ENCODE measurements at places on chromosomes 5 and 9.
A peak's percentile ranks its signal among the peaks of the same experiment; 100 is the strongest.

DNA sequence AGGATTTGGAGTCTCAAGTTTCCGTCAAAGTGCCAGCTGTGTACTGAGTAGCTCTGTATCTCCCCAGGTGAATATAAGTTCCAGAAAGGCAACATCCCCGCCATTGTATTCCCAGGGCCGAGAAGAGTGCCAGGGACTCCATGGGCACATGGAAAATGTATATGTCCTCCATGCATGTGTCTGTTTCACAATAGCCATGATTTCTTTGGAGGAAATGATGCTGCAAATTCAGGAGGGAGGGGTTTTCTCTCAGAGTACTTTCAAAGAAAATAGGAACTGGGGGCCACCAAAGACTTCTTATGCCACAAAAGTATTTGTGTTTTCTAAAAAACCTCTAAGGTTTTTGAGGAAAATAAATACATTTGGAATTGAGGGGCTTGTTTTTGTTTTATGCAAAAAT is 524.6 kb downstream of the BNC2 start:
- no peak for DNase-seq

GRCh38 chr9:27311184-27311583 is 14.2 kb upstream of the EQTN start:
- no peak for DNase-seq

DNA sequence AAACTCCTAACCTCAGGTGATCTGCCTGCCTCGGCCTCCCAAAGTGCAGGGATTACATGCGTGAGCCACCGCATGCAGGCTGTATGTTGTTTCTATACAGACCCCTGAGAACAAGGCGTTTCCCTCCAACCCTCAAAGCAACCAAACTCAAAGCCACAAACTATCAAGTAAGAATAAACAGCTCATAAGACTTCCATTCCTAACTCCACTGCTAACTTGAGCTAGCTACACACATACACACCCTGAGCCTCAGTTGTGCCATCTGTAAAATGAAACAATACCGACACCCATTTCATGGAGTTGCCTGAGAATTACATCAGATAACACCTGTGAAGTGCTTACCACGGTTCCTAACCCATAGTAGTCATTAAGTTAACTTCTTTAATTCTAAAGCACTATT is 70.8 kb downstream of the SERINC5 start:
- DNase-seq = no peak

DNA sequence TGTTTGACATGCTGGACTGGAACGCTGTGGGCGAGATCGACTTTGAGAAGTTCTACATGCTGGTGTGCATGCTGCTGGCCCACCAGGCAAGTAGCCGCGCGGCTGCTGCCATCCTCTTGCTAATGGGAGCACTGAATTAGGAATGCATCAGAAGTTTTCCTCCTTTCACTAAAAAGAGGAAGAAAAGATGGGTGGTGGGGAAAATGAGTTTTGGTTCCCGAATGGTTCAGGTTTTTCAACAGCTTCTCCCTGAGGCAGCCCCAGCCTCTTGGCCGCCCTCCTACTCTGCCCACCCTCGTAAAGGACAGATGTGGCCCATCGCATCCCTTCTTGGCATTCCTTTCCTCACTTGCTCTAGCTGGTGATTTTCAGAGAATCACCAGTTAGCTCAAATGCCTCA is 5.5 kb downstream of the EFCAB9 start:
- no peak for DNase-seq

GRCh38 chr5:172740428-172741205 is 30.4 kb downstream of the DUSP1 start:
- DNase-seq = no peak

DNA sequence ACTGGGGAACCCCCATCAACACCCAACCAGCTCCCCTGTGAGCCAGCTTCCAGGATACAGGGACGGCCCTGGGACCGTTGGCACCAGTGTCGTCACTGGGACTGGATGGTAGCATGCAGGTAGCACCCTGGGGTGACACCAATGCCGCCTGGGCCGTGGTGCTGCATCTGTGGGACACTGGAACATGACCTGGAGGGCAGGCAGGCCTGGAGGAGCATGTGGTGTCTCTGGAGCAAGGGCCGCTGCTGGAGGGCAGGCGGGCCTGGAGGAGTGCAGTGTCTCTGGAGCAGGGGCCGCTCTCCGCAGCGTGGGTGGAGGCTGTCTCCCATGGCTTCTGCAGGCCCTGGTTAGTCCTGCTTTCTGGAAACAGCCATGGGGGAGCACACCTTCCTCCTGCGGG is 13.1 kb downstream of the LPCAT1 start:
- DNase-seq = no peak

DNA sequence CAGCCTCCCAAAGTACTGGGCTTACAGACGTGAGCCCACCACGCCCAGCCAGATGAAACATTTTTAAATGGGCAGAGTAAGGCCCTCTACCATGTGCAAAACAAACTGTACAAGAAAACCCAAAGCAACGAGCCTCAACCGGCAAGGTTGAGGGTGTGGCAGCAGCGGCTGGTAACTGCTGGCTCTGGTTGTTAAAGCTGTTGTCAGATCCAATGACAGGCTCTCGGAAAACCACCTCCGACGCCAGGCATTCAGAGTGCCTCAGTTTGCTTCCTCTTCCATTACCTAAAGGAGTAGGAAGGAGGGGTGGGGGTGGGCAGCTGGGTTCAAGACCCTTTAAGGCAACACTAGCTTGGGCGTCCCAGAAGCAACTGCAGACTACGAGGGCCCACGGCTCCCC is 2.4 kb upstream of the ASB6 start:
- DNase-seq = no peak

- peak; percentile 1 for DNase-seq
These were observed 4.9 kb downstream of the MRPL22 start for GRCh38 chr5:154945695-154946301.

- DNase-seq = no peak
These were observed 139.8 kb downstream of the ESM1 start for GRCh38 chr5:54845567-54845941.

DNA sequence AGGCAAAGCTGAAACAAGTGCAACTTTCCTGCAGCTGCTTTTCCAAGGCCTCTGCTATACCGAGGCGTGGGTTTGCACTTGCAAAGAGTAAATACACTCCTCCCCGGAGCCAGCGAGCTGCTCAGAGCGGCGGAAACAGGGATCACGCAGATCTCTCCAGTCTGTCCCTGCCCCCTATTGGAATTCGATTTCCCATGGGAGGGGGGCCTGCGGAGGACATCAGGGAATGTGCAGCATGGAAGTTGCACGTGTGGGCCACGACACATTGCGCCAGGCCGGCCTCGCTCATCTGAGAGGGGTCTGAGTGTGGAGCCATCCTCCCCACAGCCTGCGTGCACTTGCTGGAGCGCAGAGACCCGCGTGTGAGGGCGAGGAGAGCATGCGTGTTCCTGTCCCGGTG is 104.3 kb upstream of the PHYKPL start:
- DNase-seq = no peak

Measured in DMS 273 treated with DMSO at 0.1 percent for 48 hours (cell line).